Activated CD4-positive, alpha-beta memory T cell treated with anti-CD3 and anti-CD28 coated beads, Interleukin-2, amount 10 ng/mL, durations not matched to agents 7 days and 5 days (primary cell): ENCODE measurements at places on chromosomes 3 and 15.

DNA sequence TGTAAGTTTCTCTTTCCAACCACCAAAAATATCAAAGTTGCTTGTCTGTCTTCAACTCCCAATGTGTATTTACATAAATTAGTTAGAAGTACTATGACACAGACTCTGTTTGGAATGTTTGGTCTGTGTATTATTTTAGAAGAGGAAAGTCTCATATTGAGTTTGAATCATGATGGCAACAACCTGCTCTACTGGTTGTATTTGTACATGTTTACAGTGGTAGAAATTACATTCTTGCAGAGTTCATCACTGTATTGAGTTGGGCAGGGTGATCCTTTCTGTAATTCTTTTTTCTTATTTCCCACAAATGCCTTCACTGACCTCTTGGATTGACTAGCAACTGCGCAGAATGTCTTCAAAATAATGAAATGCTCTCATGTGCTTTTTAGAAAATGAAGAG, 149.6 kb downstream of the CHL1 start:
- DNase-seq = no peak

DNA sequence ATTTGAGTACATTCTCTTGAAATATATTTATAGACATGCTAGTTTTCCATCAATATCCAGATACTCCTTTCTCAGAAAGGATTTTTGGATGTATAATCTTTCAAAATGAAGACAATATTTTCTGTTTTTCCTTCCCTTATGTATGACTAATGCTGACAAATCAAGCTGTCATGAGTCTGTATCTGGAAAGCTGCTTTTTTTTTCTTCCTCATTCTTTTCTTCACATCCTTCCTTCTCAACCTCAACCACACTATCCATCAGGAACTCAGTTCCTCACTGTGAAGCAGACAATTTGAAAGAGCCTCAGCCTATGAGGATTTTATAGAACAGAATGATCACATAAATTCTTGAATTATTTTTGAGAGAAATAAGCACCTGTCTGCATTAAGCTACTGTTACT, 335.9 kb upstream of the EPHA6 start:
- DNase-seq = no peak

GRCh38 chr3:25036633-25037032, 391.4 kb upstream of the RARB start:
- no peak for DNase-seq

DNA sequence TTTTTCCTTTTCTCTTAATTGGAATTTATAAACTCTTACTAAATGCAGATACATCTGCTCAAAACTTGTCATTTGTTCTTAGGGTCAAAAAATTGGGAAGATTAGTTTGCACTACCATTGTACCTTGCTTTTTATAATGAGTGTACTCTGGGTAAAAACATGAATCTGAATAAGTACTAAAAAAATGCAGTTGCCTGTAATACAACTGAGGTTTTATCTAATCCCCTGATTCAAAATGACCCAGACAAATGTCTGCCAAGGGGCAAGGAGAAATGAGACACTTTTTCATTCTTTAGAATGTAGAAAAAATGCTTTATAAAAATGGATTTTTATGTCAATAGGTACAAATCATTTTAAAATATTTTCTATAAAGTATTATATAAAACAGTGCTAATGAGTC, 42.4 kb downstream of the RASA2 start:
- DNase-seq = no peak

DNA sequence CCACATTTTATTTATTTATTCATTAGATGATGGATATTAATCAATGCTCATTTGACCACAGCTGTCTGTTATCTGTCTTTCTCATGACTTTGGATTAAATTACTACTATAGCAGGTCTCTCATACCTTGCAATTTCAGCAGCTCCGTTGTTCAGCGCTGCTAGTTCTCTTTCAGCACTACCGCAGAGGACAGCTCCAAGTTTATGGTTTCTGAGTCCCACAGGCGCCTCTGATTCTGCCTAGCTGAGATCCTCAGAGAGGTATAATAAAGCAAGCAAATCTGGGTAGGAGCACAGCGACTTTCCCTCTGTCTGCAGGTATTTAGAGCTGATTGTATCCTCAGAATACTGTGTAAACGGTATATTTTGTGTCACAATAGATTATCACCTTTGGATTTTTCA, 204.9 kb downstream of the CNTN4 start:
- no peak for DNase-seq

- no peak for DNase-seq
Observed at GRCh38 chr3:129953621-129954020, 20.9 kb upstream of the TRH start.

- no peak for DNase-seq
Observed at GRCh38 chr15:33107950-33108349, 86.6 kb downstream of the FMN1 start.
